ENCODE measurements at places on chromosomes 3 and 15.

GRCh38 chr3:12157026-12157425 lies 1.7 kb downstream of the TIMP4 start:
- DNase-seq: no peak

DNA sequence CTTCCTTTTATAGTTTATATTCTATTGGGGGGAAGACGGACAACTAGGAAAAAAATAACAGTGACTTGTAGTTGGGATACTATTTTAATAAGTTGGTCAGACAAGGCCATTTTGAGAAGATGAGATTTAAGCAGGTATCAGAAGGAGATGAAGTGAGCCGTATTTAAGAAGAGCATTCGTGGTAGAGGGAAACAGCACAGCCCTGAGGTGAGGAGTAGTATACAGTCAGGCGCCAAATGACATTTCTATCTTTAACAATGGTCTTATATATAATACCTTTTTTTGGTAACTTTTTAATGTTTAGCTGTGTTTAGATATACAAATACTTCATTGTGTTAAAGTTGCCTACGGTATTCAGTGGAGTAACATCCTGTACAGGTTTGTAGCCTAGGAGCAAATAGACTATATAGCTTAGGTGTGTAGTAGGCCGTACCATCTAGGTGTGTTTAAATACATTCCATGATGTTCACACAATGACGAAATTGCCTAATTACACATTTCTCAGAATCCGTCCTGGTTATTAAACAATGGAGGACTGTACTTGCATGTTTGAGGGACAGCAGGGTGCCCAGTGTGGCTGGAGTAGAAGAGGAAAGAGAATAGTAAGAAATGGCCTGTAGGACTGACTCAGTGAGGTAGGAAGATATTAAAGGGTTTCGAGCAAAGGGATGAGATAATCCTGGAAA lies 1.6 kb downstream of the NKTR start:
- no peak for DNase-seq

DNA sequence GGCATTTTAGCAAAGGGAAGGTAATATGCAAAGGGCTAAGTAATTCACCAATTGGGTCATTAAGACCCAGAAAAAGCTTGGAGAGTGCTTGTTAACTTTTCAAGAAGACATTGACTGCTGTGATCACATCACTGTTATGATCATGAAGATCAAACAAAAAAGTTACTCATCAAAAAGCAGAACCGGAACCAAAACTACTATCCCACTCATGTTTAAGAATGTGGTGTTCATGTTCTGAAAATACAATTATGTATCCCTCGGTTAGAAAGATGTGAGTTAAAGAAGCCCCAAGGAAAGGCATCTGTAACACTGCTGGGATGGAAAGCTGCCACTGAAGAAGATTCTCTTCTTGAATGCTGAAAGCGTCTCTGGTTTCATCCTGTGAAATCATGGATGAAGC lies 32.6 kb downstream of the BBX start:
- DNase-seq: no peak

GRCh38 chr3:37770336-37770735 lies 91.3 kb upstream of the CTDSPL start:
- DNase-seq: no peak

GRCh38 chr3:66014056-66014455 lies 24.7 kb downstream of the MAGI1 start:
- DNase-seq: no peak

DNA sequence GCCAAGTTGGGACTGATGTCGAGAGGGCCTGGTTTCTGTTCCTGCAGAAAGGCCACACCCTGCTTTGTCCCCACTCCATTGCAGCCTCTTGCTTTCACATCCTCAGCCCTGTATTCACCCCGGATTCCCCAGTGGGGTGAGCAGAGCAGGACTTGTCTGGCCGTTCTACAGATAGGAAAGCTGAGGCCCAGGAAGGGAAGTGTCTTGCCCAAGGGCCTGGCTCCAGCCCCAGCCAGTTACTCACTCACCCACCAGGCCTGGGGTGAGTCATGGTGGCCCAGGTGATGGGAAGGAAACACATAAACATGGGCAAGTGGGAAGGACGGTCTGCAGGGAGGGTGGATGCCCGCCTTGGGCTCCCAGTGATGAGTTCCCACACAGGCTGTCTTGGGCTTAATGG lies 6.1 kb upstream of the DUSP7 start:
- no peak for DNase-seq

- no peak for DNase-seq
Measured at GRCh38 chr3:78604341-78604740, 1163.5 kb downstream of the ROBO1 start.

DNA sequence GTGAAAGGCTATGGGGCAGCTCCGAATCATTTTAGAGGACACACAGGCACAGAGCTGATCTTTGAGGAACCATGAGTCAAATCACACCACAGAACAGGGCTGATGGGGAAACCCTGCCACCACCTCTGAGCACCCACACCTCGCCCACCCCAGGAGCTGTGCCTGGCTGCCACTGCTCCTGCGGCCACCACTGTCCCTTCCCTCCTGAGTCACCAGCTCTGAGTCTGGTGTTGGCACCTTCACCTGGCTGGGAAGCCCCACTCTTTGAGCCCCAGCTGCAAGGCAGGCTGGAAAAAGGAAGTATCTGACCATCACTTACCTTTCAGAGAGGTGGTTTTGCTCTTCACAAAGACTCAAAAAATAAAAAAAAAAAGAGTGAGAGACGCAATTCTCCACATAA lies 63.6 kb upstream of the MEF2A start:
- no peak for DNase-seq

DNA sequence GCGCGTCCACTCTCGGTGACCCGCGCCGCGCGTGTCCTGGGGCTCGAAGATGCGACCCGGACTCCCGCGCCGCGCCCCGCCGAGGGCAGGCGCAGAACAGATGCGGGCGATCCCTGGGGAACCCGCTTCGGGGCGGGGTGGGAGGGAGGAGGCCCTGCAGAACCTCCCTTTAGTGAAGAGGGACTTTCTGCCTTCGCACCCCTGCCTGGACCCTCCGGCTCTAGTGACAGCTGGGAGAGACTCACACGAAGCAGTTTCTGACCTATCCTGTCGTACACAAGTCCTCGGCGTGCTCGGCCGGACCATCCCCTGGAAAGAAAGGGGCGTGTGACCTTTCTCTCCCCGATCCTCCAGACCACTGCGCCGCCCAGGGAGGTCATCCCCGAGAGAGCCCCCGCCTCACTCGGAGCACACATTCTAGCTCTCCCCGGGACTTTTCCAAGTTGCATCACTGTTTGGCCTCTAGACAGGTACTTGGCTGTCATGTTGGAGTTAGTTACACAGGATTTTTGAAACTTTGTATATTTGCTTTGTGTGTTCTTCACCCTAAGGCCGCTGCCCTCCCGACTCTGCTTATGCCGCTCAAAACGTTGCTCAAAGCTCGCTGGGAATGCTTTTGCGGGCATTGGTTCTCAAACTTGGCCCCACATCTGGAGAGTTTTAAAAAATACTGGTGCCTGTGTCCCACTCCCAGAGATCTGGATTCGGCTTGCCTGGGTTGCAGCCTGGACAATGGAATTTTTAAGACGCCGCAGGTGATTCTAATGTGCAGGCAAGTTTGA lies 582 bp downstream of the CGNL1 start:
- DNase-seq: no peak

DNA sequence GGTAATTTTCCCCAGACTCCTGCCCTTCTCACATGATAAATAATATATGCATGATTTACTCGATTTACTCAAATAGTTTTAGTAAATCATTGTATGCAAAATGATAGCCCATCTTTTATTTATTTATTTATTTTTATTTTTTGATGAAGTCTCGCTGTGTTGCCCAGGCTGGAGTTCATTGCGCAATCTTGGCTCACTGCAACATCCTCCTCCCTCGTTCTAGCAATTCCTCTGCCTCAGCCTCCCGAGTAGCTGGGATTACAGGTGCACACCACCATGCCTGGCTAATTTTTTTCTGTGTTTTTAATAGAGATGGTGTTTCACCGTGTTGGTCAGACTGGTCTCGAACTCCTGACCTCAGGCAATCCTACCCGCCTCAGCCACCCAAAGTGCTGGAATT lies 343.8 kb upstream of the PLSCR5 start:
- DNase-seq: no peak

DNA sequence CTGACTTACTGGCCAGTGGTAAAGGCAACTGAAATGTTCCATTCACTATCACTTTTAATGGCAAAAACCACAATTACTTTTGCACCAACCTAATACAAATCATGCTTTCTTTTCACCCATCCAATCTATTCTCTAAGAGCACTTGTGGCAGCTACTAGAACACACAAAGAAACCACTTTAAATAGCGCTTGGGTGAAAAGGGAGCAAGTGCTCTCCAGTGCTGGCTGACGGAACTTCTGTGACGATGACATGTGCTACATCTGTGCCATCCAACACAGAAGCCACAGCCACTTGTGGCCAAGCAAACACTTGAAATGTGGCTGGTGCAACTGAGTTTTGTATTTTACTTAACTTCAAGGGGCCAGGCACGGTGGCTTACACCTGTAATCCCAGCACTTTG lies 18.9 kb downstream of the SH3BP5 start:
- peak; percentile 57 for DNase-seq
